ENCODE measurements at places on chromosomes 16 and 17.

DNA sequence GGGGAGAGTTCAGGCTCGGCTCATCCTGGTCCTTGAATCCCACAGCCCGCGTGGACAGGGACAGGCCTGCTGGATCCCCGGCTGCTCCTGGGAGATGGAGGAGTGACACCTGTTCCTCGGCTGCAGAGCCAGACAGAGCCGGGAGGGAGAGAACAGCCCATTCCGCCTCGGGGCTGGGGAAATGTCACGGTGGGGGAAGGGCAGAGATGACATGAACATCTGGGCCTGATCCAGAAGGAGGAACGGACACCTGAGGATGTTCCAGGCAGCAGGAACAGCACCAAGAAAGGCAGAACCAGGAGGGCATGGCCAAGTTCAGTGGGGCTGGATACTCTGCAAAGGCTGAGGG, 2.1 kb downstream of the ZNF764 start:
- DNase-seq, result no peak

GRCh38 chr17:2777242-2777867, 18.9 kb upstream of the RAP1GAP2 start:
- no peak for DNase-seq

DNA sequence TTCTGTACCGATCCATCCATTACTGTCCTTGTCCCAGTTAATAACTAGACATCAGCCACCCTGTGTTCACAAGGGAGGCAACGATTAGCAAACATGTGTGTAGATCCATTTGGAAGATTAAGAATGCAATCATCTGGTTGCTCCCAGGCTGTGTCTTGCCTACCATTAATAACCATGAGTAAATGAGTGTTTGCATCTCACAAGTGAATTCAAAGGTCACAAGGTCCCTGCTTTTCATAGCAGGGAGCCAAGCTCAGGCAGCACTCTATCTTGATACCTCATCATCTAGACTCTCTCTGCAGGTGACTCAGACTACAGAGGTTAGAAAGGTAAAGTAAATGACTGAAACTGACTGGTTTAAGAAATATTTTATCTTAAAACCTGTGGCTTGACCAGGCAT, 25.3 kb downstream of the VWA3A start:
- DNase-seq, result no peak

GRCh38 chr16:29806099-29806579, at the start of gene MAZ:
Gene MAZ (plus strand): TSS chr16:29806529. CDS start chr16:29806702, 173 bp downstream.
- DNase-seq, result no peak

GRCh38 chr17:48952904-48953303, 8.3 kb upstream of the SNF8 start:
- no peak for DNase-seq

DNA sequence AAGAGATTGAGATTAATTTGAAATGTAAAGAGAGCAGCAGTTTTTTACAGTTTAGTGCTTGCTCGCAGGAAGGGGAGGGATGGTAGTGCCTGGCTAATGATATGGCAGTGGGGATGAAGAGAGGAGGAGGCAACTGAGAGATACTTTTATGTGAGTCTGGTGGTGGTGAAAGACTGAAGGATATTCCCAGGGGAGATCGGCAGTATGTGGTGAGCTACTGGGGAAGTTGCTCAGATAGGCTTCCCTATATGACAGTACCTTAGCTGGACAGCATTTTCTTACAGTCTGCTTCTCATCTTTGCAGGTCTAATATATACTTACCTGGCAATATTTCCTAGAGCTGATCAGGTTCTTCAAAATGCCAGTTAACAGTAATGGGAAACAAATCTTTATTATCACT, 8.6 kb downstream of the CEP95 start:
- DNase-seq, result no peak

DNA sequence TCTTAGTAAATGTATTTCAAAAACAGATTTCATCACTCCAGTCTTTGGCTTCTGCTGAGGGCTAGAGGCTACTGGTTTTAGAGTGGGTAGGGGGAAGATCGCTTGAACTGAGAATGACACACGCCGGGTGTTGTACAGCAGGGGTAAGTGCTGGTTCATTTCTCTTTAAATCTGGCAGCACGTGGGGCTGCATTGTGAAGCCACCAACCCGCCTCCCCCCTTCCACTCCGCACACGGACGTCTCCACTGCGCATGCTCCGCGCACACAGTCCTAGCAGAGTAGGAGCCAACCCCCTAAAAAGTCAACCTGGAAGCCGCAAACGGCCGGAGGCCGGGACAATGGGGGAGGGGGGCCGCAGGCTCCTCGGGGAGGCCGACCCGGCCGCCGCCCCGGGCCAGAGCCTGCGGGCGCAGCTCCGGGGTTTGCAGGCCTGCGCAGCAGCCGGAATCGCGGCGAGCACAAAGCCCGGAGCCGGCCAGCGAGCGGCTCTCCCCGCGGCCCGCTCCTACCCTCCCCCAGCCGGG, 1.3 kb downstream of the UBE2G1 start:
- DNase-seq, result peak; percentile 65

DNA sequence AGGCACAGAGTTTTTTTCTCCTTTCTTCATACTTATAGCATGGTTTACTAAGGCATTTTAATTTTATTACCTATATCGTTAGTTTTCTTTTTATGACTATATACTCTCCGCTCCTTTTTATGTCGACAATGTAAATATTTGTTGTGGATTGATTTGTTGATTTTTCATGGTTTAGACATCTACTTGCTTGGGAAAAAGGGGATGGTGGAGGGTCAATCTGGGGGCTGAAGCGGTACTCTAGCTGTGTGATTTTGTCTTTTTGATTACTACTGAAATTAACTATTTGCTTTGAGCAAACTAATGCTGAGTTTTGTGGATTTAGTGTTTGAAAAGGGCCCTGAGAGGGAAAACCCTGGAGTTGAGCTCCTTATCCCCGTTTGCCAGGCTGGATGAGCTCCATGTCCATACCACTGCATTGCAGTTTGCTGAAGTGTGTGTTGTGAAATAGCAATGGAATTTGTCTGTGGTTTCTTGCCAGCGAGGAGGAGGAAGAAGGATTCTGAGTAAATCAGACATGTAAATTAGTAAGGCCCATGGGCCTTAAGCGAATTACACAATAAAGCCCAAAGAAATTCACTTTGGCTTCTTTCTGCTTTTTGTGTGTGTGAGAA, 72.0 kb downstream of the FTO start:
- DNase-seq, result peak; percentile 47

DNA sequence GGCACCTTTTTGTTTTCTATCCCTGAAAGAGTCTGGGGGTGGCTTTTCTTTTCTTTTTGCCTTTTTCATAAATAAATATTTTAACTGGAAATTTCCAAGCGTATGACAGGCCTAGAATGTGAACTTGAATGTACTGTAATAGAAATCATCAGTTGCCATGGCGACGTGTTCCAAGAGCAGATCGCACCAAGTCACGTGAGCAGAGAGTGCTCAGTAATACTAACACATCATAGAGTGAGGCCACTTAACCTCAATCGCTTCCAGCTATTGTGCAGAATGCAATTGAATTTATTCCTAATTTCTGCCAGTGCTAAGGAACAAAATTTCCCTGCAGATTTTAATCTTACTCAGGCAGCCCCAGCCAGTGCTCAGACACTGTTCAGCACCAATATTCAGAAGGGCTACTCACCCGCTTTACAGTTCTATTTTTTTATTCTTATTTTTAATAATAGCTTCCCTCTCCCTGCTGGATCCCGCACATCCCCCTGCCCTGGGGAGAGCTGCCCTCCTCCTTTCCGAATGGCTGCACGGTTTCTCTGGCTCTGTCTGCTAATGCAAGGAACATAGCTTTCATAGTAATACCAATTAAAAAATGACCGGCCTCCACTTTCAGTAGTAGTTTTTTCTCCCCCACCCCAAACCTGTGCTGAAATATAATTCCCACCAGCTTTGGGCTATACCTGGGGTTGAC, 26.2 kb upstream of the PMFBP1 start:
- peak; percentile 66 for DNase-seq

DNA sequence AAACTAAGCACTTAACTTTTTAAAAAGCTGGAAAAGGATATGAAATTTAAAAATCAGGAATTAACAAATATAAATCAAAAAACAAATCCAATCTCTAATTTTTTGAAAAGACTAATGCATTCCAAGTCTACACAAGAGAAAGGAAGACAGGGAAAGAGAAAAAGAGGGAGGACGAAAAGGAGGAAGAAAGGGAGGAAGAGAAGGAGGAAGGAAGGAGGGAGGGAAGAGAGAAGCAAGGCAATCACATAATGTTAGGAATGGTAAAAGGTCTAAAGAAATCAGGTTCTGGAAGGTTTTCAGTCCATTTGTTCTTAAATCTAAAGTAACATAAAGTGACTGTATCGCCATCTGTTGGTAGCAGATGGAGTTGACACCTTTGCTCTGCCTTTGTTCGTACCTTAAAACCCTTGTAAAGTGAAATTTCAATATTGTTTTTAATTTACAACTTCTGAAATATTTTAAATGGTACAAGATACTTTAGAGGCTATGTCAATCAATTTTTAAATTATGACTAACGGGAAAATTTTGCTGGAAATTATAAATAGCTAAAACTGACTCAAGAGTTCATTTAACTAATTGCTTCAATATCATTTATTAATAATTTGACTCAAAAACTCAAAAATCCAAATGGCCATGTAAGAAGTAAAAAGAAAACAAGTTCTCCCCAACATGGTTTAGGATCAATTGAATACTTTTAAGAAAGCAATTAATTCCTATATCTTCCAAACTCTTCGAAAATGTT, 20.4 kb upstream of the CDYL2 start:
- no peak for DNase-seq

- peak; percentile 31 for DNase-seq
These were observed 23.3 kb downstream of the CPNE2 start for GRCh38 chr16:57115514-57116182.

- DNase-seq, result no peak
These were observed 44.4 kb downstream of the APPBP2 start for GRCh38 chr17:60481604-60482003.

GRCh38 chr16:47278306-47278970, 134.7 kb upstream of the NETO2 start:
- no peak for DNase-seq

DNA sequence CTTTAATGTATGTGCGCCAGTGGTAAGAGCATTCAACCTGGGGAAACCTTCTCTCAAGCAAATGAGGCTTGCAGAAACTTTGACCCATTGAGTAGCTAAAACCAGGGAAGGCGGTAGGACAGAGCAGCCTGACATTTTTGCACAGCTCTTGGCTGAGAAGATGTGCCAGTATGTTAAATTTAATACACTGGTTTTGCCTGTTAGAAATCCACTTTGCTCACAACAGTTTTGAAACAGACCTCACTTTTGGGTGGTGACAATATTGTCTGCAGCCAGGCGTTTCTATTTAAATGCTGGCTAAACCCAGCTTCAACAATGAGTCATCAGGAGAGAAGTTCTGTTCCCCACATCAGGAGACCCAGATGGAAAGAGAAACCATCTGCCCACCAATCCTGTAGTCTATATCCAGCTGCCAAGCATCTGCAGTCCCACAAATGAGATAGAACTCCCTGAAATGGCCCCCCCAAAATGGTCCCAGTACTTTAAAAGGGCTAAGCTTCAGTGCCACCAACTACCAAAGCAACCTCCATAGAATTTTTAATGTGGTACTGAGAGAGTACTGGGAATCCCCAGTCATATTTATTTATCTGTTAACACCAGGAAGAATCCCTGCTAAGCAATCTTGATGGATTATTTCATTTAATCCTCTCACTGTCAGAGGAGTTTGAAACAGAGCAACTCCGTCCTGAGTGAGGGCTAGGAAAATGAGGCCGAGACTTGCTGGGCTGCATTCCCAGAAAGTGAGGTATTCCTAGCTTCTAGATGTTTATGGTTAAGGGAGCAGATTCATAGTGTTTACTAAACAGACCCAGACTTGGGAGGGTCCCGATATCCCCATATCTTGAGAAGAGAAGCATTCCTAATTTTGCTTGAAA, 29.0 kb upstream of the CLEC3A start:
- no peak for DNase-seq

DNA sequence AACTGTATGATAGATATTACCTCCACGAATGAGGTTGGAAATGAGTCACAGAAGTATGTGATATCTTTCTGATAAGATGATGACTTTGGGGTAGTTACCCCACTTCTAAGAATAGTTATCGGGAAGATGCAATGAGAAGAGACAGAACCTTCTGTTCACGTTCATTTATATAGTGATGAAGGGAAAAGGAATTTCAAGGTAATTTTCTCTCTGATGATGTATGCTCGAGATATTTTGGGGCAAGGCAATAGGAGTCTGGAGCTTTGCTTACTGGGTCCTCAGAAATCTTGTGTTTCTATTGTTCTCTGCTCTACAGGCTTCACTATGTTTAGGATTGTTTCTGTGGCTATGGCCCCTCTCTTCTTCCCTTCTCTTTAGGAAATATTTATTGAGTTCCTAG, 1389.6 kb downstream of the CDH8 start:
- DNase-seq, result no peak

DNA sequence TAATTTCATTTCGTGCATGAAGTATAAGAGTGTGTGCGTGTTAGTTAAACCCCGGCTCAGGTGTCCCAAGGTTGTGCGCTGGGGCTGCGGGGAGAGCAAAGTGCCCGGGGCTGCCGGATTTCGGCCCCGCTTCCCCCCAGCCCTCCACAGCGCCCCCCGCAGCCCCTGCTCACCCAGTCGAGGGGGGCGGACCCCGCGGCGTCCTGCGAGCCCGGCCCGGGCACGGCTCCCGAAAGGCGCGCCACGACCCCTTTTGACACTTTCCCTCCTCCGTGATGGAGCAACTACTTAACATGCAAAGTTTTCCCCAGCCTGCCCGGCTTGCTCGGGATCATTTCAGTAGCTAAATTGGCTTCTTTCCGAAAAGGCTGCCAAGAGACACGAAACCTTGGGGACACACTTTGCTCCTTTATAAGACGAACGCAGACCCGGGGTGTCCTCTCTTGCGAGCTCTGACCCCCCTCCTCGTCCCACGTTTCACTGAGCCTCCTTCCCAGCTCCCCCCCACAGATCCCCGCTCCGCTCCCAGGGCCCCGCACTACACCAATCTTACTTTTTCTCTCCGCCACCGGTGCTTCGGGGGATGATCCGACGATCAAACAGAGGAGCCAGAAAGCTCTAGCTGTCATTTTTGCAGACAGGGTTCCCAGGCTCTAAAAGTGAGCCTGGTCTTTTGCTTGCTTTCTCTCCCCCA, 552 bp downstream of the C17orf58 start:
- DNase-seq, result no peak

DNA sequence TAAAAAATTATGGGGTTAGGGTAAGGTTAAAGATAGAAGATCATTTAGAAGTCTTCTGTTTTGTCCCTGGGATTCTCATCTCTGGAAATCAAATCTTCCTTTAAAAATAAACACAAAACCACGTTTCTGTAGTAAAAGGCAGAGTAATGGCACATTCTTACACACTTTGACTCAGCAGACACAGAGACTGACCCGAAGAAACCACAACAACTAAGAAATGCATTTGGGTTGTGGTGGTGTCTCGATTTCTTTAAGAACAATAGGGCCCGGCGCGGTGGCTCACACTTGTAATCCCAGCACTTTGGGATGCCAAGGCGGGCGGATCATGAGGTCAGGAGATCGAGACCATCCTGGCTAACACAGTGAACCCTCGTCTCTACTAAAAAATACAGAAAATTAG, 54.9 kb upstream of the MYH10 start:
- DNase-seq, result no peak

DNA sequence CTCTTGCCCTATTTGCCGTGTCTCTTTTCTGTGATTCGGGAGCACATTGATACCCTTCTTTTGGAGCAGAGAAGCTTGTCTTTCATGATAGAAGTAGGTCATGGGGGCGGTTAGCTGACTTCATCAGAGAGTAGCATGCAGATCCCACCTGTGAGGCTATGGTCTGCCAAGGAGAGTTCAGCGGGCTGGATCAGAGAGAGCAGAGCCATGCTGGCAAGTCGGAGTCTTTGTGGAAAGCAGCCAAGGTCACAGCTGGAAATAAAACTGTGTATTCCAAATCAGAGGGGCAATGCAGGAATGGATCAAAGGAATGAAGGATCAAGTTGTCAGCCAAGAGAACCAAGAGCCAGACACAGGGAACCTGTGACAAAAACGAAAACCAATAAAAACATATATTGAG, 595.9 kb downstream of the WWOX start:
- no peak for DNase-seq

- DNase-seq, result no peak
These were observed 284 bp upstream of the COPZ2 start for GRCh38 chr17:48037838-48038323.
